Activated naive CD4-positive, alpha-beta T cell treated with anti-CD3 and anti-CD28 coated beads, Interleukin-2, amount 50 U/mL, for 72 hours (primary cell): ENCODE measurements at places on chromosomes 4 and X.

DNA sequence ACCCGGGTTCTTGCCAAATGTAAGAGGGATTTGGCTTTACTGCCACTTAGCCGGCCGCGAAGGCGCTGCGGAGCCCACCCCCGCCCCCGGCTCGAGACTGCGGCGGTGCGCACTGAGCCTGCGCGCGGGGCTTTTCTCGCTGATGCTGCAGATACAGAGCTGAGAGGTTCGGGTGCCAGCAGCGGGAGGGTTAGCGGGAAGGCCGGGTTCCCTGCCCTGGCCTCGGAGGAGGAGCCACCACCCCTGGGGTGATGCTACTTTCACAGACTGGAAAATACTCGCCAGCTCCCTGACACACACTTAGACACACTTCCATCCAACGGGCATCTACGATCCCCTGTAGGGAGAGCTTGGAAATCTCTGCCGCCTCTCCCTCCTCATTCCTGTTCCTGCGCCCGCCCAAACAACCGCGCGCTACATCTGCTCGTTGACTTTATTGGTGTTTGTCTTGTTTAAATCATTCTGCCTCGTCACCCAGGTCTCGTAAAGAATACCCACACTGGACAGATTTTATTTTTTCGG is 2.1 kb upstream of the PCDH7 start:
- no peak for DNase-seq

- no peak for DNase-seq
Observed at GRCh38 chr4:78513411-78513975, 38.1 kb upstream of the ANXA3 start.

DNA sequence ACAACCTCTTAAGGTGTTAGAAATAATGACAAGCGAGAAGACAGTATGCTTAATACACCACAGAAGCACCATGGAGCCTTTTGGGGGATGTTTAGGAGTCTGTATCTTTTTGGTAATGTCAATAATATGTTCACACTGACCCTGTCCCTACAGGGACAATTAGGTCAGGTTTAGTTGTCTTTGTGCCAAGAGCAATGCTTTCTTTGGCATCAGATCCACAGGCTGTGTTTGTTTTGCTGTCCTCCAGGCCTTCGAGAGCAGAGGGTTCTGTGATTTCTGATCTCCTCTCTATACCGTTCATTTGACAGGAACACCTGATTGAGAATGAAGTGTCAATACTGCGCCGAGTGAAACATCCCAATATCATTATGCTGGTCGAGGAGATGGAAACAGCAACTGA is 153.8 kb downstream of the DCLK2 start:
- no peak for DNase-seq

DNA sequence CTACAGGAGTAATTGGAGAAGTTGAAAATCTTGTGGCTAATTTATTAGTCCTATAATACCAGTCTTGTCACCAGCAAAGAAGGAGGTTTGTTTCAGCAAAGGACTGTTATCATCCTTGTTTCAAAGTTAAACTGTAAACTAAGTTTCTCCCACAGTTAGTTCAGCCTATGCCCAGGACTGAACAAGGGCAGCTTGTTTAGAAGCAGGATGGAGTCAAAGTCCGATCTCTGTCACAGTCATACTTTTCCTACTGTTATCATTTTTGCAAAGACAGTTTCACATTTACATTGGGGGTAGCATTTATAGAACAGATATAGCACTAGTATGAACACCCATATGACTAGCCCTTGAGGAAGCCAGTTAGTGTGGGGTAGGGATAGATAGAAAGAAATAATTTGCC is 46.4 kb downstream of the AKAP4 start:
- no peak for DNase-seq

DNA sequence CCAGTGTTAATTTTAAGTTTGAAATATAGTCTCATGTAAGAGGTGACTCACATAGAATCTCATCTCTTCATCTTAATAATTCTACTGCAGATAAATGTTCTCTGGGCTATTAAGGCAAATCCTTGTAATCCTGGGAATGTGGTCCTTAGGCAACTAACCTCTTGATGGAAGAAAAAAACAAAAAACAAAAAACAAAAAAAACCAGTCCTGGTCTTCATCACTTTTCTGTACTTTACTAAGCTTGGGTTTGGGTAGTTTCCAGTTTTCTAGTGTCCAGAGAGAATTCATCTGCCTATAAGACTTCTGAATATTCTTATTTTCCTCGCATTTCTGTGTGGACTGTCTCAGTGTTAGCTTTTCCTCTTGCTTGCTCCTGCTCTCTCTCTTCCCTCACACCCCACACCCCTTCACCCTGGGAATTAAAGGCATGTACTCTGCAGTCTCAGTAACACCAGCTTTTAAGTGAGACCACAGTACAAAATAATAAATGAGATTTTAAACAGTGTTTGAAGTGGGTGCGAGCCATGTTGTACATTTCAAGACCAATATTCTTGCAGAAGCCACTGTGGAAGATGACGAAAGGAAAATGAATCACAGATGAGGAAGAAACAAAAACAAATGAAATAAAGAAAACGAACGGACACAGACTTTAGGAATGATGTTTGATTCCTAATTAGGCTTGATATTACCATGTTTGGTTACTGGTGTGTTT is 51.7 kb downstream of the HAND2 start:
- DNase-seq, result no peak

DNA sequence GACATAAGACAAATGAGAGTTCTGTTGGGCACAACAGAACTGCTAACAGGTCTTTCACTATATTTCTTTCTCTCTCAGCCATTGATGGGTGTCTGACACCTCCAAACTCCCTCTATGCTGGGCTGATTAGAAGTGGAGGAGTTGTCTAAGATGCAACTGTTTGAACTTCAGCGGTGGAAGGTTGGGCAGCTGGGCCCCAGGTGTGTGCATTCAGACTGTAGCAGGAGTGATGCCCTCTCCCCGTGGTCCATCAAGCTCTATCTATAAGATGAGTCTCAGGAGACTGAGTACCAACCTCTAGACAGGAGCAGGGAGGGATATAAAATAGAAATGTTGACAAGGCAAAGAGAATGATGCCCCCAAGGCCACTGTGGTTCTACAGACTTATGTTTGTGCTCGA is 28.2 kb upstream of the CHRNA9 start:
- no peak for DNase-seq

DNA sequence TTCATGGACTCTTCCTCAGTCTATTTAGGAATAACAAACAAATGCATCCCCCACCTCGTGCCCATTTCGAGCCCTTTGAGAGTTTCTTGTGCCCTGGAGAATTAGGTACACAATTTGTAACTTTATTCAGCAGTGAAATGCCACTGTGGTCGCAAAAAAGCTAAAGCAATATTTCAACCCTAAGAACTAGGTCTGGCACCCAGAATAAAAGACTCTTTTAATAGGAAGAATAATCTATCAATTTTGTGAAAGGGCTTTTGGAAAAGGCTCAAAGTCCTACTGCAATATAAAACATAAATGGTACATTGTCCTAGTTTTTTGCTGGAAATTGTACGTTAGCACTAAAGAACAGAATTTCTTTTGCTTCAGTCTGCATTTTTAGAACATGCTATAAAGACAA is 304.6 kb upstream of the TENM3 start:
- DNase-seq, result no peak

GRCh38 chrX:20507901-20508620 is 241.4 kb upstream of the RPS6KA3 start:
- DNase-seq, result no peak

DNA sequence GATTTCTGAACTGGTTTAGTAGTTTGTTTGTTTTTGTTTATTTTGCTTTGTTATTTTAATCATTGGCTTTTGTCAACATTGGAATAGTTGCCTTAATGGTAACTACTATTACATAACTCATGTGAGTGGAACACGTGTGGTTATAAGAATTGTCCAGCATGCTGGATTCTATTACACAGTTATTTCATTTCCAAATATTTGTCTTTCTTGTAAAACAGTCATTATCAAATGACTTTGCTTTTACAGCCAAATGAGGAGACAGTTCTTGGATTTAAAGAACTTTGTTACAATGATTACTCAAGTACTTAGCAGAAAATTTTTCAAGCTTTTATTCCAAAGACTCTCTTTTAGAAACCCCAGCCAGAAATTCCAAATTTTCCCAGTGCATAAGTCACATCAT is 516.1 kb upstream of the MAGEB2 start:
- DNase-seq, result no peak

DNA sequence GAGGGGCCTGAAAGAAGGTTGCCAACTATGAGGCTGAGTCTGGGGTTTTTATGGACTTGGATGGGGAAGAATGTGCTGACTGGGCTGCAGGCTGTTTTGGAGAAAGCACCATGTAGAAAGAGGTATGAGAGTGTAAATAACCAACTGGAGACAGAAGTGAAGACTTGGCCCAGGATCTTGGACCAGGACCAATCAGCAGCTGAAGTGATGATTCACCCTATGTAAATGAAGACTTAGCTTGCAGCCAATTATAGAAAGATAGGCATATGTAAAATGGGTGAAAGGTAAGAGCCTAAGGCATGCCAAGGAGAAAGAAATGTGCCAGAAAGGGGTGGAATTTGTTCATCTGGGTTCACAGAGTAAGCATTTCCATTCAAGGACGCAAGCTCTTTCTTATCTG is 856.7 kb upstream of the PRKX start:
- no peak for DNase-seq

GRCh38 chrX:26309262-26309661 is 93.3 kb downstream of the MAGEB5 start:
- DNase-seq, result no peak
